Immature natural killer cell (primary cell): ENCODE measurements at places on chromosomes 12 and 14. TPM values are rescaled to one million over a fixed set of nuclear protein-coding genes. Genes with fewer than 3 reads are reported as not detected.

NID2 gene
- polyA plus RNA-seq = 0.35 TPM

TAS2R50 gene
- polyA plus RNA-seq = not detected

HOXC10 gene
- not detected for polyA plus RNA-seq

DPPA3 gene
- polyA plus RNA-seq = not detected

CMTM5 gene
- 0.27 TPM for polyA plus RNA-seq

GAS2L3 gene
- polyA plus RNA-seq = not detected

RASAL1 gene
- polyA plus RNA-seq = not detected

CLMN gene
- not detected for polyA plus RNA-seq

SLC25A47 gene
- not detected for polyA plus RNA-seq

BMAL2 gene
- polyA plus RNA-seq = not detected

FIGNL2 gene
- not detected for polyA plus RNA-seq

OLR1 gene
- polyA plus RNA-seq = not detected

GRCh38 chr14:100305324-100306100 lies 732 bp downstream of the SLC25A29 start:
- H3K36me3 ChIP-seq = no peaks in the 10 kb centered on the region
- H3K27me3 ChIP-seq = peaks cover 4% of the 10 kb centered on the region
- H3K4me1 ChIP-seq = peaks cover 9% of the 10 kb centered on the region
- peak overlapping the region; percentile 83 for H3K4me3 ChIP-seq
- H3K27ac ChIP-seq = peak overlapping the region; percentile 45
- peak; percentile 21 for DNase-seq

- no peak overlapping the region for H3K4me3 ChIP-seq
- DNase-seq = no peak
- no peaks in the 10 kb centered on the region for H3K4me1 ChIP-seq
- H3K36me3 ChIP-seq = no peaks in the 10 kb centered on the region
Observed at GRCh38 chr12:52268212-52268611, 6.2 kb upstream of the KRT86 start.

GRCh38 chr14:31408421-31408820 lies 11.9 kb downstream of the HEATR5A start:
- no peak overlapping the region for H3K27ac ChIP-seq
- peaks cover 7% of the 10 kb centered on the region for H3K4me1 ChIP-seq
- H3K4me3 ChIP-seq = no peak overlapping the region

DNA sequence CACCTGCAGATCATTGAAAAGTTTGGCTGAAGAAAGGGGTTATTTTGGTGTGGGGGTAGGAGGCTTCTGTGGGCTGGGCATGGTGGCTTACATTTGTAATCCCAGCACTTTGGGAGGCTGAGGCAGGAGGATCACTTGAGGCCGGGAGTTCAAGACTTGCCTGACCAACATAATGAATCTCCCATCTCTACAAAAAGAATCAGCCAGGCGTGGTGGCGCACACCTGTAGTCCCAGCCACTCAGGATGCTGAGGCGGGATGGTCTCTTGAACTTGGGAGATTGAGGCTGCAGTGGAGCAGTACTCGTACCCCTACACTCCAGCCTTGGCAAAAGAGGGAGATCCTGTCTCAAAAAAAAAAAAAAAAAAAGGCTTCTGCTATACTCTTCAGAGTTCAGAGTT lies 7.0 kb downstream of the DDIT3 start:
- H3K36me3 ChIP-seq = peaks cover 30% of the 10 kb centered on the region
- DNase-seq = no peak
- H3K4me3 ChIP-seq = no peak overlapping the region
- peak overlapping the region; percentile 63 for H3K27ac ChIP-seq

GRCh38 chr12:89674326-89674942 lies 34.2 kb downstream of the ATP2B1 start:
- peak overlapping the region; percentile 17 for H3K27ac ChIP-seq
- peaks cover 69% of the 10 kb centered on the region for H3K4me1 ChIP-seq
- DNase-seq = no peak
- H3K27me3 ChIP-seq = peaks cover 1% of the 10 kb centered on the region

DNA sequence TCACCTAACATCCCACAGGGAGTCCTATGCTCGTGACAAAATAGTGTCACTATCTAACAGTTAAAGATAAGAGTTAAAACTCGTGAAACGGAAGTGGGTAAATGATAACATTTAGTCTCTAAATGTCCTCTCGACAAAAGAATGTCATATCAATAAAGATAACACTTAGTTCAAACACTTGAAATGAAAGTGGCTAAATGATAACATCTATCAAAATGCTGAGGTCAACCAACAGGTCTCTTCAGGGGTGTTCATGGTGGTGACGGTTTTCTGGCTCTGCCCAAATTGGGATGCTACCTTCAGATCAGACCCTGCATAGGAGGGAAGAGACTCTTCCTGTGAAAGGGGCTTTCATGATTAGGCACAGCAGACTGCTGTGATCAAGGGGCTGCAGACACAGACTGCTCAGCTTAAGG lies 22.1 kb downstream of the IL26 start:
- H3K4me3 ChIP-seq = peak overlapping the region; percentile 10
- peak overlapping the region; percentile 31 for H3K27ac ChIP-seq
- peaks cover 3% of the 10 kb centered on the region for H3K27me3 ChIP-seq
- peak; percentile 14 for DNase-seq
- peaks cover 19% of the 10 kb centered on the region for H3K4me1 ChIP-seq

- DNase-seq = no peak
- H3K27me3 ChIP-seq = no peaks in the 10 kb centered on the region
- no peak overlapping the region for H3K4me3 ChIP-seq
- no peak overlapping the region for H3K27ac ChIP-seq
- no peaks in the 10 kb centered on the region for H3K36me3 ChIP-seq
- H3K4me1 ChIP-seq = no peaks in the 10 kb centered on the region
Observed at GRCh38 chr14:78848234-78848820, 678.2 kb downstream of the NRXN3 start.

DNA sequence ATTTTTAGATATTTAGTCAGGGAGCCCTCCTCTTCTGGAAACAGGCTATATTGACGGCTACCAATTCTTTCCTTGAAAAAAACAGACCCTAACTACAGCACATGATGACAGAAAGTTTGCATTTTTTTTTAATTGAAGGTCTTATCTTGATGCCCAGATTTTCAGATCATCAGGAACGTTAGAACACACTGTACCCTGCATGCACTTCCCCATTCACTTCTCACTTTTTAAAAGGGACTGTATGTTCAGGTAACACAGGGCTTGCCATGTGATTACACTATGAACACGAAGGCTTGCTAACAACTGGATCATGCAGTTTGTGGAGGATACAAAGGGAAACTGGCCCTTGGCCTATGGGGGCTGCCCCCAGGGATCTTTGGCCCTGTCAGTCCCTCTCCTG lies 92.6 kb downstream of the RPS29 start:
- H3K27me3 ChIP-seq = peaks cover 12% of the 10 kb centered on the region
- no peak overlapping the region for H3K27ac ChIP-seq
- H3K36me3 ChIP-seq = no peaks in the 10 kb centered on the region
- no peak overlapping the region for H3K4me3 ChIP-seq

GRCh38 chr12:89756194-89756584 lies 47.6 kb upstream of the ATP2B1 start:
- peak overlapping the region; percentile 18 for H3K4me3 ChIP-seq
- no peak for DNase-seq
- H3K36me3 ChIP-seq = peaks cover 3% of the 10 kb centered on the region
- peak overlapping the region; percentile 84 for H3K27ac ChIP-seq
- H3K4me1 ChIP-seq = peaks cover 62% of the 10 kb centered on the region

- no peak overlapping the region for H3K4me3 ChIP-seq
- DNase-seq = no peak
- H3K27ac ChIP-seq = no peak overlapping the region
- H3K27me3 ChIP-seq = peaks cover 3% of the 10 kb centered on the region
- no peaks in the 10 kb centered on the region for H3K4me1 ChIP-seq
Observed at GRCh38 chr12:79127271-79127751, 262.7 kb downstream of the SYT1 start.

DNA sequence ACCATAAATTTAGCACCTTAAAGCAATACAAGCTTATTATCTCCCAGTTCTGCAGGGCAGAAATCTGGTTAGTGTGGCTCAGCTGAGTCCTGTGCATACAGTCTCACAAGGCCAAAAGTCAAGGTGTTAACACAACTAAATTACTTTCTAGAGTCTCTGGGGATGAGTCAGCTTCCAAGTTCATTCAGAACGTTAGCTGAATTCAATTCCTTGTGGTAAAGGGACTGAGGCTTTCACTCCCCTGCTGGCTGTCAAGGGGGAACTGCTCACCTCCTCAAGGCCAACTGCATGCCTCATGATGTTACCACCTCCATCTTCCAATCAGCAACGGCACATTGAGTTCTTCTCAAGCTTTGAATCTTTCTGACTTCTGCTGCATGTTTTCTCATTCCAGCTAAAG lies 27.6 kb downstream of the EML5 start:
- peaks cover 7% of the 10 kb centered on the region for H3K27me3 ChIP-seq
- no peaks in the 10 kb centered on the region for H3K4me1 ChIP-seq
- H3K4me3 ChIP-seq = no peak overlapping the region
- H3K27ac ChIP-seq = no peak overlapping the region

DNA sequence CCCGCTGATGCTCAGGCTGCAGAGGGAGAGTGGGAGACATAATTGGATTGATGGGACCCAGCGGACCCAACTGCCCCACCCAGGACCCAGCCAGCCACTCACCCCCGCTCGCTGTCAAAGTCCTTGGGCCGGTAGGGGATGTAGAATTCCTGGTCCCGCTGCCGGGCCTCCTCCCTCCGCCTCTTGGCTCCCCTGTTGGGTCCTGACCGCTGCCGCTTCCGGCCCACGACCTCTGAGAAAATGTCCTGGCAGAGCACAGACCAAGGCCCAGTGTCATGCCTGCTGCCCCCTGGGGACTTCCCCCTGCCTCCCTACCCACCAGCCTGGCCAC lies 13.5 kb downstream of the CFAP73 start:
- H3K27ac ChIP-seq = no peak overlapping the region
- H3K4me3 ChIP-seq = no peak overlapping the region
- no peaks in the 10 kb centered on the region for H3K4me1 ChIP-seq
- H3K36me3 ChIP-seq = peaks cover 4% of the 10 kb centered on the region
- H3K27me3 ChIP-seq = peaks cover 4% of the 10 kb centered on the region
- no peak for DNase-seq

DNA sequence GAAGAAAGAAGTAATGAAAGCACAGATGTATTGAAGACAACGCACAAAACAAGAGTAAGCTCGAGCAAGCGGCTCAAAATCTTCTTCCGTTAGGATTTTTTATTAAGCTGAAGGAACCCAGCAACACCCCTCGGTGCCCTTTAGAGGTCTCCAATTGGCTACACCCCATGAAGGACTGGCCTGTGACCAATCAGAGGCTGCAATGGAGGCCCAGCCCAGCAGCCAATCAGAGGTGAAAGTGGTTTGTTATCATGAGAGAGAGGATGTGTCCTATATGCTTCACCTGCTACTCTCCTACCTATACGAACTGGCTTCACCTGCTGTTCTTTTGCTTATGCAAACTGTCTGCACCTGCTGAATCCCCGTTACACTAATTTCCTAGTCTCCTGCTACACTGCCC lies 358.8 kb downstream of the C12orf50 start:
- no peaks in the 10 kb centered on the region for H3K36me3 ChIP-seq
- no peak overlapping the region for H3K27ac ChIP-seq
- H3K4me3 ChIP-seq = no peak overlapping the region
- no peak for DNase-seq
- no peaks in the 10 kb centered on the region for H3K4me1 ChIP-seq

- DNase-seq = no peak
- H3K4me1 ChIP-seq = no peaks in the 10 kb centered on the region
- H3K27me3 ChIP-seq = no peaks in the 10 kb centered on the region
- no peaks in the 10 kb centered on the region for H3K36me3 ChIP-seq
- no peak overlapping the region for H3K27ac ChIP-seq
- no peak overlapping the region for H3K4me3 ChIP-seq
Observed at GRCh38 chr12:27096420-27096819, 14.0 kb upstream of the C12orf71 start.

DNA sequence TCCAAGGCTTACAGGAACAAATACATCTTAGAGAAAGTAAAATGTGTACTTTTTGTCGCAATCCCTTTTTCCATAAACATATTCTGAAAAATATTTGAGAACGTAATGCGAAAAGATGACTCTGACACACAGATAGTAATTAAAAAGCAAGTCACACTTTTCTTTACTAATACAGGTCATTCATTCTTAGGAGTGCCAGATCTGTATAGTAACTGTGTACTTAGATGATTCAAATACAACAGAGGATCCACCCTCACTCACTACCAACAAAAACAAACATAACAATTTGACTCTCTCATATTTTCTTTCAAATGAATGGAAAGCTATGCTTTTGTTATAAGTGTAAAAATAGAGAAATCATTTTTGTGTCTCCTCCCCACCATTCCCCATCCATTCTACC lies 795.4 kb downstream of the SLC6A15 start:
- no peaks in the 10 kb centered on the region for H3K4me1 ChIP-seq
- H3K36me3 ChIP-seq = no peaks in the 10 kb centered on the region
- DNase-seq = no peak
- no peak overlapping the region for H3K27ac ChIP-seq

- peaks cover 16% of the 10 kb centered on the region for H3K27me3 ChIP-seq
- peaks cover 9% of the 10 kb centered on the region for H3K4me1 ChIP-seq
Observed at GRCh38 chr14:74240794-74241651, 1.8 kb downstream of the VSX2 start.

DNA sequence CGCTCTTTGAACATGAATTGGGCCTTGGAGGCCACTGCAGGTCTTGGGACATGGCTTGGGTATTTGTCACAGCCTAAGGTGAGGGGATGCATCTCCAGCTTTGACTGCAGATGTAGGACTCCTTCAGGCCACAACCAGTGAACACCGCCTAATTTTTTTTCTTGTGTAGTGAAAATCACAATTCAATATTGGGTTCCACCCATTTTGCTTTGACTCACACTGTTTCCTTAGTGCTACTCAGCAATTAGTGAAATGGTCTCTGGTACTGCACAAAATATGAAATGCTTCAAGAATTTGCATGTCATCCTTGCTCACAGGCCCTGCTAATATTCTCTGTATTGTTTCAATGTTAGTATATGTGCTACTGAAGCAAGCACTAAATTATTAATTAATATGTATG lies 12.5 kb downstream of the TMEM253 start:
- H3K36me3 ChIP-seq = no peaks in the 10 kb centered on the region
- no peaks in the 10 kb centered on the region for H3K4me1 ChIP-seq
- DNase-seq = no peak

- peak overlapping the region; percentile 84 for H3K27ac ChIP-seq
- peak; percentile 4 for DNase-seq
- peaks cover 41% of the 10 kb centered on the region for H3K4me1 ChIP-seq
Observed at GRCh38 chr14:64935508-64935907, 7.0 kb downstream of the GPX2 start.

DNA sequence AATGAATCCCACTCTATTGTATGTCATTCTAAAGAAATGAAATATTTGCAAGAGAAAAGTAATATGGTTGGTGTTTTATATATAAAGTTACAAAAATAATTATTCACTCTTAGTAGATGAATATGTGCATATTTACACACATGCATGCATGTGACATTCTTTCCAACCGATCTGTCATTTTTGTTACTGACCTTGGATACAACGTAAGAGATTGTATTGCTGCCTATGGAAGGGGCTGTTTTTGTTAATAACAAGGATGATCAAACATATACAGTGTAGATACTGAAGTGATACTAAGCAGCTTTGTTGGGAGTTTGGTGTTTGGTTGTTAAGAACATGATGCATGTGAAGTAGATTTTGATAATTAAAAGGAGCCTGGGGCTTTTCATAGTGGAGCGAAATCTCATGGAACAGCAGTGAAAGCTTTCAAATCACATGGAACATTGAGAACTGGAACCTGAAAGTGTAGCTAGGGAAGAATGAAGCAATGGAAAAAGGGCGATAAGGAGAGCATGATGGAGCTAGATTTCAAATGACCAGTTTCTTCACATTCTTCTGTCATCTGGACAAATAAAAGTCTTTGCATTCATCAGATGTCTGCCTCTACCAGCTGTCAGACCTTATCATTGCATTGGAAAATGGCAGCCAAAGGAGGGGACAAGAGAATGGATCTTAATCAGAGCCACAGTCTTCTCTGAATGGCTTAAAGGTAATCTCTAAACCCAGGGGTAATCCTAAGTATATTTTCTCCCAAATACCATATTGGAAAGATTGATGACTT lies 10.0 kb downstream of the BORCS5 start:
- H3K36me3 ChIP-seq = peaks cover 17% of the 10 kb centered on the region
- H3K4me3 ChIP-seq = no peak overlapping the region
- H3K4me1 ChIP-seq = peaks cover 35% of the 10 kb centered on the region
- peak overlapping the region; percentile 75 for H3K27ac ChIP-seq
- DNase-seq = no peak
